Lung (tissue), 17 donors: ENCODE measurements at places on chromosomes 7 and 10. TPM values are rescaled to one million over a fixed set of nuclear protein-coding genes. Genes with fewer than 3 reads are reported as not detected.

DNA sequence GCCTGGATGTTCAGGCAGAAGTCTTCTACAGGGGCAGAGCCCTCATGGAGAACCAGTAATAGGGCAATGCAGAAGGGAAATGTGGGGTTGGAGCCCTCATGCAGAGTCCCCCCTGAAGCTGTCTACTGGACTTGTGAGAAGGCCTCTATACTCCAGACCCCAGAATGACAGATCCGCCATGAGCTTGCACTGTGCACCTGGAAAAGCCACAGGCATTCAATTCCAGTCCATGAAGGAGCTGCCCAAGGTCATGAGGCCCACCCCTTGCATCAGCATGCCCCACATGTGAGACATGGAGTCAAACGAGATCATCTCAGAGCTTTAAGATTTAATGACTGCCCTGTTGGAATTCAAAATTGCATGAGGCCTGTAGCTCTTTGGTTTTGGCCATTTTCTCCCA lies 4.9 kb upstream of the ZNF679 start:
- no peaks in the 10 kb centered on the region for H3K36me3 ChIP-seq
- no peak overlapping the region for H3K27ac ChIP-seq
- no peak overlapping the region for H3K4me3 ChIP-seq
- no peaks in the 10 kb centered on the region for H3K4me1 ChIP-seq
- H3K27me3 ChIP-seq, result no peaks in the 10 kb centered on the region
- DNase-seq, result no peak

DNA sequence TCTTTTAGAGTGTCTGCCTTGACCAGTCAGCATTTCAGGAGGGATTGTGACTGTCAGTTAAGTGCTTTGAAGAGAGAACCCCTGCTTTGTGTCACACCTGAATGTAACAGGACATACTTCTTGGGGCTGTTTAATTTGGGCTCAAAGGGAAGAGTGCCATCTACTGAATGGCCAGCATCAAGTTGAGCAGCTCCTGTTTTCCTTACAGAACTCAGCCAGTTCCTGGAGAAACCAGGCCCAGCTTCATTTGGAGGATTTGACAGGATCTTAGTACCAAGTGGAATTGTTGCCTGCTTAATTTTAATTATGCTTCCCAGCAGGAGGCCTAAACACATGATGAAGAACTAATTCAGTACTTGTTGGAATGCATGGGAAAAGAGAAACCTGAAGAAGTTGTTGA lies 8.3 kb downstream of the ADD3 start:
- H3K4me1 ChIP-seq, result peaks cover 34% of the 10 kb centered on the region
- DNase-seq, result no peak
- no peaks in the 10 kb centered on the region for H3K36me3 ChIP-seq
- H3K27me3 ChIP-seq, result no peaks in the 10 kb centered on the region
- H3K4me3 ChIP-seq, result no peak overlapping the region

GRCh38 chr10:88361494-88361893 lies 221.6 kb downstream of the RNLS start:
- H3K4me1 ChIP-seq, result no peaks in the 10 kb centered on the region
- H3K27ac ChIP-seq, result no peak overlapping the region
- H3K36me3 ChIP-seq, result no peaks in the 10 kb centered on the region
- no peak overlapping the region for H3K4me3 ChIP-seq
- no peak for DNase-seq

GRCh38 chr7:150842018-150842417 lies 10.3 kb upstream of the AOC1 start:
- H3K4me3 ChIP-seq, result no peak overlapping the region
- no peaks in the 10 kb centered on the region for H3K4me1 ChIP-seq
- no peaks in the 10 kb centered on the region for H3K27me3 ChIP-seq
- H3K36me3 ChIP-seq, result no peaks in the 10 kb centered on the region

DNA sequence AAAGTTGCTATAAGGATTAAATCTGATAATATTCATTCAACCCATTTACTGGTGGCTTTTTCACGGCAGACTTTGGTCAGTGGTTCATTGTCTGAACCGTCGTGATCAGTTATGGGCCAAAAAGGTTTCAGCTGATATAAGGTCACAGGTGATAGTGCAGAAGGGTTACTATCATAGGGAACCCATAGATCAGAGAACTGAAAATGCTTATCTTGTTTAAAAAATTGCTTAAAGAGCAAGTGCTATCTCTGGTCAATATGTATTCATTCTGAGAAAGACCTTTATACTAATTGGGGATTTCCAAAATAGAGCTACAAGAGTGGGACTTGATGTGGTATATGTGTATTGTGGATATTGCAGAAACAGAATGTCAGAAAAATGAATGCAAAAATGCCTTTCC lies 147.8 kb upstream of the SEMA3E start:
- H3K4me1 ChIP-seq, result no peaks in the 10 kb centered on the region
- no peak overlapping the region for H3K27ac ChIP-seq
- no peaks in the 10 kb centered on the region for H3K27me3 ChIP-seq
- no peak for DNase-seq
- no peak overlapping the region for H3K4me3 ChIP-seq
- no peaks in the 10 kb centered on the region for H3K36me3 ChIP-seq

GRCh38 chr7:22356701-22357310 lies at the start of gene RAPGEF5:
TSS of gene RAPGEF5 (minus strand) at chr7:22357154. CDS start at chr7:22357060, 94 bp downstream.
- DNase-seq, result no peak
- no peaks in the 10 kb centered on the region for H3K36me3 ChIP-seq
- H3K27ac ChIP-seq, result no peak within 1 kb of the TSS
- peak within 1 kb of the TSS; percentile 34 for H3K4me3 ChIP-seq
- H3K27me3 ChIP-seq, result peaks cover 9% of the 10 kb centered on the region

GRCh38 chr10:9175200-9175599 lies 1120.7 kb downstream of the GATA3 start:
- no peaks in the 10 kb centered on the region for H3K27me3 ChIP-seq
- DNase-seq, result no peak
- no peak overlapping the region for H3K27ac ChIP-seq
- H3K36me3 ChIP-seq, result no peaks in the 10 kb centered on the region
- H3K4me3 ChIP-seq, result no peak overlapping the region

DNA sequence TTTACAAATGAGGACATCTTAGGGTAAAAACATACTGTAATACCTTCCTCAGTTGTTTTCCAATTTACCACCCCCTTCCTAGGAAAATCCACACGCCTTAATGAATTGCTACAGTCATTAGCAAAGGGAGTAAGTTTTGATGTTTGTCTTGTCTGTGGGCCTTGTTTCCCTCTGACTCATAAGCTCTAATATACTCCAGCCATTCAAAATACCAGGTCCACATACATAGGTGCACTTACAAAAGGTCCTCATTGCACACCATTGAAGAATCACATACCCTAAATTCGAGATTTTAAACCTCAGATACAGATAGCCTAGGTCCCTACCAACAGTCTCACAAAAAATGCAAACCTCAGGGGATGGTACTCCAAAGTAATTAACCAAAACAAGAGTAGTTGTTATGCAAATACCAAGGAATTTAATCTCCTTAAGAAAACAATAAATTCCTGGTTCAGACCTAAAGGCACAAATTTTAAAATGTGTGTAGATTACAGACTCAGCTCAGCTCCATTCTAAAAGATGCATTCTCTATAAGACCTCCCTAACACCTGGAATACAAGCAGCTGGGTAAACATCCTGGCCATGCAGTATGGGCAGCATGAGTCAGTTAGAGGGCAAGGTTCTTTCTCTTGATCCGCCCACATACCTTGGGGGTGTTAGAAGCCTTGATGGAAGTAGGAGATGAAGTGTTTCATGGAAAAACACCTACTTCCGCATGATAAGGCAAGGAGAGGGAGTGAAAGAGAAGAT lies 3.0 kb upstream of the LIPK start:
- H3K27me3 ChIP-seq, result no peaks in the 10 kb centered on the region
- DNase-seq, result no peak
- H3K4me3 ChIP-seq, result no peak overlapping the region
- no peak overlapping the region for H3K27ac ChIP-seq

DNA sequence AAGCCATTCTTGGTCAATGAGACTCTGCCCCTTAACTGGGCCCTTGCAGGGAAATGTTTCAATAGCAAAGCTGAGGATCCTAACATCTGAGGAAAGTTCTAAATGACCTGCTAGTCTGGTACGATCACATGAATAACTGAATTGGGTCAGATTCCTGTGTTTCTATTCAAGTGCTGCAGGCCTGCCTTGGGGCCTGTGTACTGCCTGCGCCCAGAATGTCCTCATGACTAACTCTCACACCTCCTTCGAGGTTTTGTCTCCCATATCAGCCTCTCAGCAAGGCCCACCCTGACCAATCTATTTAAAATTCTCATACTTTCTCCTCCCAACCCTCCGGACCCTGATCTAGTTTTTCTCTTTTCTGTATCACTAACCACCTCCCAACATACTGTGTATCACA lies 4.4 kb downstream of the JAZF1 start:
- no peaks in the 10 kb centered on the region for H3K27me3 ChIP-seq
- DNase-seq, result no peak
- peaks cover 10% of the 10 kb centered on the region for H3K4me1 ChIP-seq
- no peaks in the 10 kb centered on the region for H3K36me3 ChIP-seq

- H3K36me3 ChIP-seq, result no peaks in the 10 kb centered on the region
- no peak overlapping the region for H3K4me3 ChIP-seq
- no peaks in the 10 kb centered on the region for H3K4me1 ChIP-seq
- no peak for DNase-seq
Observed at GRCh38 chr7:66036788-66037187, 38.8 kb upstream of the ASL start.

DNA sequence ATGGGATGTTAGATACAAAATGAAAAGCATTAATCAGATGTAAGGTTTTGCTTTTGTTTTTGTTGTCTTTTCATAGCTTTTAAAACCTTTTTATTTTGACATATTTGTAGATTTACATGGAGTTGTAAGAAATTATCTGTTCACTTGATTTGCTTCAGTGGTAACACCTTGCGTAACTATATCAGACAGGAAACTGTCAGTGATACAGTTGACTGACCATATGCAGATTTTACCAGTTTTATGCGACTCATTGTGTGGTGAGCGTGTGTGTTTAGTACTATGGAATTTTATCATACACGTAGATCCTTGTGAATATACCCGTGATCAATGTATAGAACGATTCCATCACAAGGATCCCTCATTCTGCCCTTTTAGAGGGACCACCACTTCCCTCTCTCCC lies 701.4 kb downstream of the SUGCT start:
- no peak overlapping the region for H3K4me3 ChIP-seq
- H3K27ac ChIP-seq, result no peak overlapping the region
- no peaks in the 10 kb centered on the region for H3K4me1 ChIP-seq
- DNase-seq, result no peak
- no peaks in the 10 kb centered on the region for H3K27me3 ChIP-seq
- H3K36me3 ChIP-seq, result no peaks in the 10 kb centered on the region

DNA sequence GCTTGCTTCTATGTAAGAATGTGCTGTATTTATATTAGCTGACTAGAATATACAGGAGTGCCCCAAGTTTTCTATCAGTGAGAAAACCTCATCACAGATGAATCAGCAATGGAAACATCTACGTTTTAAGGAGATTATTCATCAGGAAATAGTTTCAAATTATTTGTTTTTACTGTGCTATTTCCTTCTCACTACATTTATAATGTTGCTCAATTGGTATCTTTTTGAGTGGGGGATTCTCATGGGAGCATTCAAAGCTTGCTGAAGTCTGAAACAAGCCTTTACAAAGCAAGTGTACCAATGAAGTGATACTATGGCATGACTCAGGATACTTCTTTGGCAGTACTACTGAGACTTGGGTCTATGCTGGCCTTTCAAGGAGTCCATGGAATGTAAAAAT lies 191.1 kb upstream of the SLC26A5 start:
- DNase-seq, result no peak
- H3K27me3 ChIP-seq, result no peaks in the 10 kb centered on the region
- no peak overlapping the region for H3K27ac ChIP-seq

DNA sequence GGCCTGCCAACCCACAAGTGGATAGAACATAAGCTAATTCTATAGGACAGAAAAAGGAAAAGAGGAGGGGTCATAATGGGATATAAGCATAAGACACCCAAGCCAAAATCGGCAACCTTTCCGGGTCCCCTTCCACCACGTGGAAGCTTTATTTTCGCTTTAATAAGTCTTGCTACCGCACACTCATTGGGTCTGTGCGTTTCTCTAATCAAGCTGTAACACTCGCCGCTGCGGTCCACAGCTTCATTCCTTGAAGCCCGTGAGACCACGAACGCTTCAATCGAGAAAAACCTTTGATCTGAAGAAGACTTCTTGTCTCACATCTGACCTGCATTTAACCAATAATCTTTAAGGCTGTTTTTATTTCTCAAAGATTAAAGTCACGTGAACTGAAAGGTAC lies 35.8 kb upstream of the HECW1 start:
- H3K27me3 ChIP-seq, result no peaks in the 10 kb centered on the region
- H3K4me1 ChIP-seq, result no peaks in the 10 kb centered on the region
- H3K4me3 ChIP-seq, result no peak overlapping the region
- H3K27ac ChIP-seq, result no peak overlapping the region

- H3K27me3 ChIP-seq, result peaks cover 35% of the 10 kb centered on the region
- H3K36me3 ChIP-seq, result no peaks in the 10 kb centered on the region
- no peak overlapping the region for H3K4me3 ChIP-seq
Observed at GRCh38 chr7:117319181-117319580, 3.7 kb downstream of the WNT2 start.

GRCh38 chr10:132807621-132808049 lies 21.7 kb upstream of the NKX6-2 start:
- no peaks in the 10 kb centered on the region for H3K36me3 ChIP-seq
- no peak overlapping the region for H3K27ac ChIP-seq
- no peak for DNase-seq
- peaks cover 5% of the 10 kb centered on the region for H3K27me3 ChIP-seq

DNA sequence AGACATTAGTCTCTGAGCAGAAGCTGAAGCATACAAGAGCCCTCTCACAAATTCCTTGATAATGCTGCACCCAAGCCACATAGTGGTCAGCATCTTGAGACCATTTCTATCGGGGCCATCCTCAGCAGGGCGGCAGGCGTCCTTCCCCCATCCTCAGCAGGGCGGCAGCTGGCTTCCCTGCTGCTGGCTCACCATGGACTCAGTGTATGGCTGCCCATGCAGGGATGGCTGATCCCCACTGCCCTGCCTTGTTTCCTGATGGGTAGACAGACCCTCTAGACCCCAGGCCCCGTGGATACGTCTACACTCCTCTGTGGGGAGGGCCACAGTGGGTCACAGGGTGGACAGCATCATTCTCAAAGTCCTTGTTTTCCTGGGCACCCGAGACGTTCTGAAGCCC lies 406.8 kb downstream of the TCERG1L start:
- H3K27ac ChIP-seq, result no peak overlapping the region
- no peaks in the 10 kb centered on the region for H3K27me3 ChIP-seq
- no peaks in the 10 kb centered on the region for H3K4me1 ChIP-seq
- H3K36me3 ChIP-seq, result no peaks in the 10 kb centered on the region
- no peak for DNase-seq

DNA sequence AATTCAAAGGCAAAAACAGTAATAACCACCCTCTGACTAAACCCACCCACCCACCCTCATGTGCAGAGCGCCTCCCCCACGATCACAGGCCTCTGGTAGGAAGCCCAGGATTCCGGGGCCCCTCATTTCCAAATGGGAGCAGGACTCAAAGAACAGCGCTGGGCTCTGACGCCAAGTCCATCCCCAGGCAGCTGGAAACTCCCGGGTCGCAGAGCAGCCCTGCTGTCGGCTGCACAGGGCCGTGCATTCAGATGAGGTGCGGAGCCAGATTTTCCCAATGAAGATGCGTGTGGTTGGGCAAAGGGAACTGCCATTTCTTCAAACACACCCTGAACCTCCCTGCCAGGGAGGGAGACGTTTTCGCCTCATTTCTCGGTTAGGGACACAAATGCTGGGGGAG lies 152.3 kb downstream of the MAD1L1 start:
- H3K4me1 ChIP-seq, result no peaks in the 10 kb centered on the region
- H3K27ac ChIP-seq, result no peak overlapping the region
- no peaks in the 10 kb centered on the region for H3K27me3 ChIP-seq
- H3K36me3 ChIP-seq, result peaks cover 6% of the 10 kb centered on the region
- H3K4me3 ChIP-seq, result no peak overlapping the region

Gene PON1
- 0.20 TPM for total RNA-seq

Gene AGR3
- 136 TPM for total RNA-seq

Gene ELN
- 274 TPM for total RNA-seq

Gene MAGI2
- total RNA-seq, result 7.9 TPM

Gene SLC26A3
- 0.31 TPM for total RNA-seq

Gene GTF2IRD2
- 21.9 TPM for total RNA-seq

Gene MDFIC
- 55.5 TPM for total RNA-seq
